ENCODE measurements at places on chromosomes 3 and 15.

GRCh38 chr3:188125076-188125475 lies 28.9 kb upstream of the LPP start:
- DNase-seq = no peak

- no peak for DNase-seq
Measured at GRCh38 chr15:75925440-75925839, 21.8 kb downstream of the FBXO22 start.

GRCh38 chr15:39919411-39919747 lies 687 bp downstream of the GPR176 start:
- no peak for DNase-seq

DNA sequence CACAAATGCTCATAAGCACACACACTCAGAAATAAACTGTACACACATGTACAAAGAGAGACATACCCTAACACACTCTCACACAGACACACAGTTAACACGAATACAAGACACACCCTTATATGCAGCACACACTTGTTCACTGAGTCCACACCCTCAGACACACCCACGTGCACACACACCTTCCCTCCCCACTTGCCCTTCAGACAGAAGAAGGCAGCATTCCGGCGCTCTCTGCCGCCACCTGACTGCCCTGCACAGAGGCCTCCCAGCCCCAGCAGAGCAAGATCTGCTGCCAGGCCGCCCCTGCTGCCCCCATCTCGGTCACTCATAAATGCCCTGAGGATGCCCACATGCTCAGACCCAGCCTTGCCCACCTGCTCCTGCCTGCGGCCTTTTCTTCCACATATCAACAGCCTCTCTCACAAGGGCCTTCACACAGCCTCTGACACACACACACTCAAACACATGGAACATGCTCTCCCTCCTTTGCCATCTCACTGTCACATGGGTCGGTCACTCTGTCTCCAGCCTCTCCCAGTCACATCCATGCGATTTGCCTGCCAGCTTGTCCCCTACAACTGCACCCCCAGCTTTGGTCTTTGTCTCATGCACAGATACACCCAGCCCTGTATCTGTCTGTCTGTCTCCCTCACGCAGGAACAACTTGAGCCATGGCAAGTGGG lies 71.1 kb downstream of the EPHB3 start:
- DNase-seq = no peak

DNA sequence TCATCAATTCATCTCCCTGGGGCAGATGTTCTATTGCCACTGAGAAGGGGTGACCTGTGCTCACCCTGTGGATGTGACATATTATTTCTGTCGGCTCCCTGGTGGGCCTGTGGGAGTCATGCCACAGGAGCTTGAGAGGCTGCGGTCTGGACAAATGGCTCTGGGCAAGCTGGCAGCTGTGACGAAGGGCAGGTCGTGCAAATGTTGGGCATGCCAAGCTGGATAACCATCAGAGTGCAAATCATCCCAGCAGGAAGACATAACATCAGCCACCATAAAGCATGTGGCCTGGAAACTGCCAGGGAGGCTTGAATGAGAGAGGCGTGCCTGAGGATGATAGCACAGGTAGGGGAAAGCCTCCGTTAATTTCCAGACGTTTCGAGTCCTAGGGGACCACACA lies 45.3 kb upstream of the FAM3D start:
- DNase-seq = no peak

DNA sequence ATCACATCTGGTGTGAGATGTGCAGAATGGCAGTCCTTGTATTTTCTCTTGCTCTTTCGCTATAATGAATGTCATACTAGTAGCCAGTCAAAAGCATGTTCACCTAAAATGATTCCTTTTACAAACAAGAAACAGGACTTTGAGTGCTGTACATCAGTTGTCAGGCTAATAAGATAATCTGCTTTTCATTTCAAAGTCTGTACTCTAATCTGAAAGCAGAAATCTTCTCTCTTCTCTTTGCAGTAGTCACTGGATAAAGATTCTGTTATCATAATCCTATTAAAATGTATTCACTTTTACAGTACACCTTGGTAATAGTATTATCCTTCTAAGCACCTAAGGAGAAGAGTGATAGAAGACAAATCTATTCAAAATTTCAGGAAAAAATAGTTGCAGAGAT lies 300.1 kb downstream of the MFSD1 start:
- DNase-seq = no peak

All from stimulated activated CD4-positive, alpha-beta T cell treated with anti-CD3 and anti-CD28 coated beads, Interleukin-2, amount 100 ng/mL, for 48 hours (primary cell).